ENCODE measurements at places on chromosomes 2 and 18.

GRCh38 chr2:240269886-240270285 lies 129.4 kb upstream of the OTOS start:
- DNase-seq: no peak

GRCh38 chr2:42792583-42793333 lies at the start of gene HAAO:
Gene HAAO (minus strand): TSS chr2:42792583. CDS start chr2:42792536, 47 bp downstream.
- no peak for DNase-seq

DNA sequence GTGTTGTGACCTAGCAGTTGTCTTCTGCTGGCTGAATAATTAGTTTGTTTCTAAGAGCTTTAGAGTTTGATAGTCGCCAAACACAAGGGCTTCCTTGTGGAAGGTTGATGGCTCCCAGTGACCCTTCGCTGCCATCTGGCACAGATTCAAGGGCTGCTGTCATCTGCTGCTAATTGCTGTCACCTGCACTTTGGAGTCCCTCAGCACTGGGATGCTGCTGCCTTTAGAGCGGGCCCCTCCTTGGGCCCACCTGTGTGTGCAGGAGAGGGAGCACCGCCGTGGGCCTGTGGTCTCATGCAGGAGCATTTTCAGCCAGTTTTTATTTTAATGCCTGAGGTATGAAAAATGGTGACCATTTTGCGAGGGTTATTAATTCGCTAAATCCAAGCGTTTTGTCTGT lies 154.0 kb upstream of the NFATC1 start:
- DNase-seq: no peak

DNA sequence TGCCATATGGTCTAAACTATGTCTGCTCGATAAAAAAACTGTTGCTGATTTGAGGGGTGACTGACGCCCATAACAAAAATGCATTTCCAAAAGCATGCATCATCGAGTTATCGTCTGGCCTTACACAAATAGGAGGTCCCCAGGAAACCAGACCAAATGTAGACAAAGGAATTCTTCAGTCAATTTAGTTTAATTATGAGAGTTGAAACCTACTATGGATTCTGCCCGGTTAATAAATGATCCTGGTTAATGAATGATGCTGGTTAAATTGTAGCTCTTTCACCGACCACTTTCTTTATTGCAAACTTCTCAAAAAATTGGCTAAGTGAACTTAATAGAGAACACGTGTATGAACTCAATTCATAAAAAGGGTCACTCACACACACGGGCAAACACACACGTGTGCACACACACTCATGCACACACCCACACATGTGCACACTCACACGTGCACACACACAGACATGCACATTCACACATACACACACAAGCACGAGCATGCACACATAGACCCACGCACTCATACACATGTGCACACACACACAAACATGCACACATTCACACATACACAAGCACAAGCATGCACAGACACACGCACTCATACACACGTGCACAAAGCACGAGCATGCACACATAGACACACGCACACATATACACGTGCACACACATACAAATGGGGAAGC lies 59.0 kb upstream of the SALL3 start:
- no peak for DNase-seq

DNA sequence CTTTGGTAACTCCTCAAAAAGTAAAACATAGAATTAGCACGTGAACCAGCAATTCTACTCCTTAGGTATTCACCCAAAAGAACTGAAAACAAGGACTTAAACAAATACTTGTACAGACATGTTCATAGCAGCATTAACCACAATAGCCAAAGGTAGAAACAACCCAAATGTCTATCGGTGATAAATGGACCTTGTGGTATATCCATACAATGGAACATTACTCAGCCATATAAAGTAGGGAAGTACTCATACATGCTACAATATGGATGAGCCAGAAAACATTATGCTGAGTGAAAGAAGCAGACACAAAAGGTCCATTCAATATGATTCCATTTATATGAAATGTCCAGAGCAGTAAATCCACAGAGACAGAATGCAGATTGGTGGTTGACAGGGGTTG lies 182.8 kb downstream of the DNER start:
- no peak for DNase-seq

GRCh38 chr18:68429841-68430240 lies 285.1 kb downstream of the TMX3 start:
- DNase-seq: no peak

- DNase-seq: no peak
Measured at GRCh38 chr2:159126432-159127022, 158.1 kb downstream of the TANC1 start.

- DNase-seq: no peak
Measured at GRCh38 chr2:119112230-119112629, 46.3 kb downstream of the C1QL2 start.

DNA sequence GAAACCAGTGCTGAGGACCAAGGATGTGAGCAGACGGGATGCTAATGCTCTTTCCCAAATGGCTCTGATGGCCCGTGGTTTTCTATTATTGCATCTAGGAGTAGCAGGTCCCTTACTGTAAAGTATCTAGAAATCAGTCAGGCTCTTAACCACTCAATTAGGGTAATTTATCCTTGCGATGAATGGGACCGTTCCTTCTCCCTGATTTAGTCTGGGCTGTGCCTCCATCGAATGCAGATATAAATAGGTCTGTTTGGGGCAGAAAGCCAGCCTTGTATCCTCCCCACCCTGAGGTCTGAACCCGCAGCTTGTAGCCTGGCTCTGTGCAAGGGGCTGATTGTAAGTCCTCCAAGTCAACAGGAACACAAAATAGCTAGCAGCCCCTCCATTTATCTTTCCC lies 9.5 kb upstream of the SMARCAL1 start:
- DNase-seq: no peak

- no peak for DNase-seq
Measured at GRCh38 chr2:64477979-64478378, 24.0 kb downstream of the LGALSL start.

DNA sequence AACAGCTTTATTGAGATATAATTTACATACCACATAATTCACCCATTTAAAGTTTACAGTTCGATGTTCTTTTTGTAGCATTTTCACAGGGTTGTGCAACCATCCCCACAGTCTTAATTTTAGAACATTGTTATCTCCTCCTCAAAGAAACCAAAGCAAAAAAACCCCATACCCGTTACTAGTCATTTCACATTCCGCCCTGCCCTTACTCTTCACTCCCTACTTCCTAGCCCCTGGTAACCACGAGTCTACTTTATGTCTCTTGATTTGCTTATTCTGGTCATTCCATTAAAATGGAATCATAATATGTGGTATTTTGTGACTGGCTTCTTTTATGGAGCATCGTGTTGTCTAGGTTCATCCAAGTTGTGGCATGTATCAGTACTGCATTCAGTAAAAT lies 137.7 kb downstream of the TANC1 start:
- peak; percentile 81 for DNase-seq

DNA sequence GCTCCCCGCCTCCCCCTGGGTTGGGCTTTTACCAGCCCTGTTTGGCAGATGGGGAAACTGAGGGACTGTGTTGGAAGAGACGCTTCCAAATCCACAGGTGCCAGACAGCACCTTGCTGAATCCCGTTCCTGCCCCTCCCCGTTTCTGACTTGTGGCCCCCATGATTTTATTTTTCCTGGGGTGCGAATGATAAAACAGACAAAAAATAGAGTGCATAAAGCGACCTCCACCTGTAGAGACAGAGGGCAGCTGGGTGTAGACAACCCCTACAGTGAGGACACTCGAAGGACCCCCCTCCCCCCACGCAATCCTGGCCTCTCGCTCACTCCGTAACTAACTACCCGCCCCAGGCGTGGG lies 2.2 kb upstream of the CTDSP1 start:
- no peak for DNase-seq

DNA sequence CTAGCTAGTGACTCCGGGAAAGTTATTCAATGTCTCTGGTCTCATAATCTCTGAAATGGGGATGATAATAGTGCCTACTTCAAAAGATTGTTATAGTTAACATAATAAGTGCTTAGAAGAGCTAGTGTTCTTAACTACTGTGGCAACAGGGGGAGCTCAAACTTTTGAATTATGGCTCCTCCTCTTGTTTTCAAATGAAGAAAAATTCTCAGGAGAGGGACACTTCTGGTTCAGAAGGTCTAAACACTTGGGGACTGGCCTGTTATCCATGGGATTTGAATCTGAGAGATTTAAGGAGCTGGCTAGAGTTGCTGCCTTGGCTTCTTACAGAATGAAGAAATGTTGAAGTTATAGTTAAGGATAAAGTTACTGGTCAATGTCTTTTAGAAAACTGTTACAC lies 92.2 kb upstream of the ITGB6 start:
- DNase-seq: no peak

- DNase-seq: no peak
Measured at GRCh38 chr2:66531567-66531966, 96.6 kb downstream of the MEIS1 start.

DNA sequence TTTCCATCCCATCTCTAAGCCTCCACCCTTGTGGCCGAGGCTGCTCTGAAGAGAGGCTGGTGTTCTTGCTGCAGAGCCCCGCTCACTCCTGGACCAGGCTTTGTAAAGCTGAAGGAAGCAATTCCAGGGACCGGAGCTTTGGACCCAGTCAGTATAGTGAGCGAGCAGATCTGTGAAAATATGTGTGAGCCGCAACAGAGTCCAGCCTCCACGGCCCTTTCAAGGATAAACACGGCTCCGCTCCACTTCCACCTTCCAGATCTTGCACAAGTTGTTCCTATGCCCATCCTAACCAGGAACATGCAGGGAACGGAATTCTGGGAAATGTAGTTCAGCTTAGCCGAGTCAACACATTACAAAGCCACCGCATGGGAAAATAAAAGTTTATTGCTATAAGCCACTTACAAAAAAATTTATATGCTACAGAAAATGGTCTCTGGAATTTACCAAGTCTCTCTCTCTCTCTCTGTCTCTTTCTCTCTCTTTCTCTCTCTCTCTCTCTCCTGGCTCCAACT lies 151.7 kb upstream of the ZNF521 start:
- DNase-seq: peak; percentile 35

DNA sequence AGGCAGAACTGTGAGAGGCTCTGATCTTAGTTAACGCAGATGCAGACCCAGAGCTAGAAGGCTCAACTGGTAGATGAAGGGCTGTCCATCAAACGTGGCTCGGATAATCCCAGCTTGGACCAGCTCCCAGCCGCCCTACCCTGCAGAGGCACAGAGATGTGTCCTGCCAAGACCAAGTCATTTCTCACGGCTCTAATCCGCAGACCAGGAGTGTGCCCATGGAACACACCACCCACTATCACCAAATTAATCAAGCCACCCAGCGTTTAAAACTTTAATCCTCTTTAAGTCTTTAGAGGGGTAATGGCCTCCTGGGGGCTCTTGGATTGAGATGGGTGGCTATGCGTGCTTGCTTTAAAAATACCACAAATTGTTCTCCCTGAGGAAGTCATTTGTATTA lies 17.5 kb downstream of the LYPD1 start:
- no peak for DNase-seq

DNA sequence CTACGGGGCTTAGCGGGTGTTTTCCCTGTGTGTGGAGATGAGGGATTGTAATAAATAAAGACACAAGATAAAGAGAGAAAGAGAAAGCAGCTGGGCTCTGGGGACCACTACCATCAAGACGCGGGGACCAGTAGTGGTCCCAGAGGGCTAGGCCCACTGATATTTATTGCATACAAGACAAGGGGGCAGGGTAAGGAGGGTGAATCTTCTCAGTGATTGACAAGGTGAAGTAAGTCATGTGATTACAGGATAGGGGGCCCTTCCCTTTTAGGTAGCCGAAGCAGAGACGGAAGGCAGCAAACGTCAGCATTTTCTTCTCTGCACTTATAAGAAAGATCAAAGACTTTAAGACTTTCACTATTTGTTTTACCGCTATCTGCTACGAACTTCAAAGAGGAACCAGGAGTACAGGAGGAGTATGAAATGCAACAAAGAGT lies 4.5 kb upstream of the GAL3ST2 start:
- DNase-seq: no peak

- no peak for DNase-seq
Measured at GRCh38 chr2:239671916-239672849, 271.4 kb upstream of the HDAC4 start.

- DNase-seq: no peak
Measured at GRCh38 chr2:57597940-57598339, 448.7 kb upstream of the VRK2 start.

DNA sequence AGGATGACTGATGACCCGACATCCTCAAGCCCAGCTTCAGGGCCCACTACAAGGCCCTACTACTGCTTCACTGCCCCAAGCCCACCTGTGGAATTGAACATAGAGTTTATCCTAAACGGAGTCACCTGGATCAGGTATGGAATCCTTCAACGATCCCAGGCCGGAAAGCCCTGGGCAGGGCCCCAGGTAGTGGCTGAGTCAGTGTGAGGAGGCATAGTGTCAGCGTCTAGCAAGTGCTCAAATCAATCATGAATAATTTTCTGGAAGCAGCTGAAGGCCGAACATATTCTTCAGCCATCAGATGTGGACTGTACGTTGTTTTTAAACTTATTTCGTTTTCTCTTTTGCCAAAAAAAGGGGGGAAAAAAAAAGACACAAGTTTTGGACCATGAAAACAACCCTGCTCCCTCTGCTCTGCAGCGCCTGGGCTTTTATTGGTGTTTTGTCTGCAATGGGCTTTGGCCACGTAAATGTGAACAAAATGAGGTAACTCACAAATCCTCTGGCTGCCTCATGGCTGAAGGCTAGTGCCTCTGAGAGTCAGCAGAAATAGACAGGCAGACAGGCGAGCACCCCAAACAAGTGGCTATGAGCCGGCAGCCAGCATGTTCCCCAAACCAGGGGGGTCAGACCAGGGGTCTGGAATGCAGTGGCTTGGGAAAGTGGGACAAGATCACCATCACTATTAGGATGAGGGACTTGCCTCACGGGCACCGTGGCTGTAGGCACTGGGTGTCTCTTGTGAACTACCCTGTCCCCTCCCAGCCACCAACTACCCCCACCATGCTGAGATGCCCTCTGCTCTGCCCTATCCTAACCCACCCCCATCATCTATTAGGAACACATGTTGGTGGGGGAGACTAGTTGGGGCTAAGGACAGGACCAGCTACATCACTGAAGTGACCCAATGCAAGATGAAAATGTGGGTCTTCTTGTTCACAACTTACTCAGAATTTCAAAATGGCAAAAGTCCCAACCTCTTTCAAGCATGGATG lies 51.4 kb downstream of the TTC32 start:
- DNase-seq: no peak

DNA sequence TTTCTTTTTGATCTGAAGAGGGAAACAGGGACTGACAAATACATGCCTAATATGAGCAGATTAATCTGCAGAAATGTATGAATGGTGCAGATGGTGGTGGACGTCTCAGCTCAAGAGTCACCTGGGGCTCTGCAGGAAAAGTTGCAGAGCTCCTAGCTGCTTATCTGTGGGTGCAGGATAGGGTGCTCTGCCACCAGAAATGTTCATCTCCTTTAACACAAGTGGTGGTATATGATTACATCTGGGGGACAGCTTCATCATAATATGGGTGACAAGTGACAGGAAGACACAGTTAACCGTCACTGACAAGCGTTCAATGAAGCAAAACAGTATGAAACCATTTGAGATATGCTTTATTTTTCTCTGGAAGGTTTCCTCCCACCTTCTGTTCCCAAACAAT lies 121.2 kb upstream of the LINC00305 start:
- DNase-seq: no peak

- no peak for DNase-seq
Measured at GRCh38 chr2:165793161-165793778, 777 bp downstream of the GALNT3 start.

- DNase-seq: no peak
Measured at GRCh38 chr2:20647211-20647610, 3.7 kb downstream of the HS1BP3 start.
